ENCODE measurements at places on chromosomes 11 and 22.

DNA sequence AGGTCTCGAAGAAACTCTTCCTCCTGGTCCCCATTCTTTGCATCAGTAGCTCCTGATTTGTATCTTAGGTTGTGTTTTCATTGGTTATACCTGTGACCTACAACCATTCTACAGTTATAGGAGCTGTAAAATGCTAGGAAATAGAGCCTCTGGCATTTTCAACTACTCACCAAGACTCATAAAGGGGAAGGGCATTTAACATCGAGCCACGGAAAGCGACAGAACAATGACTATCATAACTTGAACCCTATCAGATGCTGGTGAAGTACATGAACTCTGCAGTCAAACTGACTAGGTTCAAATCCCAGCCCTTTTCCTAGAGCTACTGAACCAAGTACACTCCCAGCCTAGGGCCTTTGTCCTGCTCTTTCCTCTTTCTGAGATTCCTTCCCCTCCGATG is 588.0 kb downstream of the SOX6 start:
- no peak for DNase-seq

DNA sequence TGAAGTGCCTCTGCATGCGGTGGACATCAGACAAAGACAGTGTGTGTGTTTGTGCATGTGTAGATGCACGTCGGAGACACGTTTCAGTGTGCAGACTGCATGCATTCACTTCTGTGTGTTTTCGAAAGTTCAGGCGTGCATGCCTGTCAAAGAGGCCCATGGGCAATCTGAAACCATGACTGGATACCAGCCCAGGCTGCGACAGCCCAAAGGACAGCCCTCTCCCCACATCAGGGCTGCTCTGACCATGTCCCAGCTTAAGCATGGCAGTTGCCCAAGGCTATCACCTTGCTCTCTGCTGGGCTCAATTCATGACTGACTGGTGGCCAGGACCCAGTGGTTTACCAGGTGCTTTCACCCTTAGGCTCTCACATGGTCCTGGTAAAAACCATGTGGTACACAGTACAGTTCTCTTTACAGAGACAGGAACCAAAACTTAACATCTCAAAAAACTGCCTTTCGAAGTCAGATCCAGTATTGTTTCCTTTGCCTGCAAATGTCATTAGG is 423.7 kb upstream of the CADM1 start:
- no peak for DNase-seq

- DNase-seq: peak; percentile 93
These were observed 20.8 kb upstream of the LMO2 start for GRCh38 chr11:33912405-33913361.

DNA sequence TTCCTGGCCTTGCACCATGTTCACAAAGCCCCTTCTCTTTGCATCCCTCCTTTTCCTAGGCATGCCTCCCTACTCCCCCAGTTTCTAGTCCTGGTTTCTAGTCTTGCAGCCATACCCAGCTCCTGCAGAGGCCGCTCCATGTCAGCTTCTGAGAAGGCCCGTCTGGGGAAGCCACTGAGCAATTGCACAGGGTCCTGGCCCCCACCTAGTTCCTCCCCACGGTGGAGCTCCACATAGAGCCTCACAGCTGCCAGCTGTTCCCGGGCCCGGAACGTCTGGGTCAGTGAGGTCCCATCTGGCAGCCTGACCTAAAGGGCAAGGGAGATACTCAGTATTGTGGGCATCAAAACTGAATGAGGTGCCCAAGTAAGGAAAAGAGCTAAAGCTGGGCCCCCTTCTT is 2.2 kb downstream of the UBXN1 start:
- DNase-seq: no peak

- DNase-seq: no peak
These were observed 110.2 kb downstream of the TENM4 start for GRCh38 chr11:79330651-79331050.

DNA sequence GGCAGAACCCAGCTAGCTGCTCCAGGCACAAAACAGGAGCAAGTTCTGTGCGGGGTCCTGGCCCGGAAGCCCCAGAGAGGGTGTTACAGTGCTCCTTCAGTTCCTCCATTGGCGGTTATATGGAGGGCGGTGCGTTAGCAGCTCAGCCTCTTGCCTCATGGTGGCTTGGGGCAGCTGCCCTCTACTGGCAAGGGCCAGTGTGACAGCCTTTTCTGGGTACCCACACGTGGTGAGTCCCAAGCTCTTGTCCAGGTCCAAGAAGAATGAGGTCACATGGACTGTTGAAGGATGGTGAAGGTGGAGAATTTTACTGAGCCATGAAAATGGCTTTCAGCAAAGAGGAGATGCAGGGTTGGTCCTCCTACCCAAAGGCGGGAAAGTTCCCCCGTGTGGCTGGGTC is 100.5 kb downstream of the WT1 start:
- DNase-seq: no peak

GRCh38 chr11:118620529-118621070 is 13.2 kb downstream of the PHLDB1 start:
- DNase-seq: no peak

DNA sequence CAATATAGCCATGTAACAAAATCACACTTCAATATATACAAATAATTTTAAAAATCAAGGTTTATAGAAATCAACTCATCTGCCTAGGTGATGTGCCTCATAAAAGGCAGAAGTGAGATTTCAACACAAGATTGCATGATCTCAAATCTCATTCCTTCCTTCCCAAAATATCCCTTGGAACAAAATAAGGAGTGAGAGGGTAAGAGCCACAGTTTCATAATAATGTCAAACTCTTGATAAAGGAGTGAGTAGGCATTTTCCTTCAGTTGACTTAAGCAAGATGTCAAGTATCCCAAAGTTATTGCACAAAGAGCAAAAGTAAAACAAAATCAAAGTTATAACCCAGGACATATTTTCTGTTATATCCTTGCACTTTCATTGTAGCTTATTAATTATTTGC is 81.3 kb downstream of the C22orf31 start:
- DNase-seq: no peak

GRCh38 chr11:131077340-131077739 is 161.1 kb upstream of the SNX19 start:
- peak; percentile 70 for DNase-seq

- DNase-seq: peak; percentile 22
These were observed 15.9 kb upstream of the PDE2A start for GRCh38 chr11:72690166-72690565.

GRCh38 chr11:133961890-133962289 is 5.1 kb upstream of the IGSF9B start:
- DNase-seq: no peak

GRCh38 chr11:66843776-66844495 is 695 bp downstream of the RCE1 start:
- no peak for DNase-seq

DNA sequence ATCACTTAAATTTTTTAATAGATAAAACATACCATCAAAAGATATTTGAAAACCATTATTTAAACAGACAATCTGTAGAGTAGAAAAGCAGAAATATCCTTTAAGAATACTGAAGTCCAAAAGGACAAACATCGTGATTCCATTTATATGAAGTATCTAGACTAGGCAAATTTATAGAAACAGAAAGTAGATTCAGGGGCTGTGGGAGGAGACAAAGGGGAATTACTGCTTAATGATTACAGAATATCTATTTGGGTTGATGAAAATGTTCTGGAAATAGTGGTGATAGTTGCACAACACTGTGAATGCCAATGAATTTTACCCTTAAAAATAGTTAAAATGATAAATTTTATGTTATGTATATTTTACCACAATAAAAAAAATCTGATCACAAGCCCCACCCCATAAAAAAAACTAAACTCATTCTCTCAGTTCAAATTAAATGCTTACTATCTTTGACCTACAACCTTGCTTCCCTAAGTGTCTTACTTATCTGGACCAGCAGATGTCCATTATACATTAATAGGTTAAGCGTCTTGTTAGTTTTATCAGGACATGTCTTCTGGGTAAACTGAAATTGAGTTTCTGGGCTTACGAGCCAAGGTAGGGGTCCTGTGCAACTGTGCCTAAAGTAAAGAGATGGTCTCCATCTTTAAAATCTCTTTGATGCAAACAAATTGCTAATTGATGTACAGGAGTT is 86.3 kb downstream of the FCHSD2 start:
- no peak for DNase-seq

DNA sequence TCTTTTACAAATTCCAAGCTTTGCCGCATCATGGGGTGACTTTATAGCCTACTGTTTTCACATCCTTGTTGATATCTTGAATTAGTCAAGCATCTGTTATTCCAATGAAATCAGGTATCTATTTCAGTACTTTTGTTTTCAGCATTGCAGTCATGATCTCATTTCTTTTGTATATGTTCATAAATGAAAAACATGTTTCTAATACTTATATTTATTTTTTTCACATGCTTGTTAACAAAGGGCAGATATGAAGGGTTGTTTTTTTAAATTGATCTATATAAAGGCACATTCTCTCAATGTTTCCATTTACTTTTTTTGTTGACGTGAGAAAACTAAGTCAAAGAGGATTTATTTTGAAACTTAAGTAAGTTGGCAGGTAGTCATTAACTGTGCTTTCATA is 964.8 kb downstream of the JRKL start:
- no peak for DNase-seq

DNA sequence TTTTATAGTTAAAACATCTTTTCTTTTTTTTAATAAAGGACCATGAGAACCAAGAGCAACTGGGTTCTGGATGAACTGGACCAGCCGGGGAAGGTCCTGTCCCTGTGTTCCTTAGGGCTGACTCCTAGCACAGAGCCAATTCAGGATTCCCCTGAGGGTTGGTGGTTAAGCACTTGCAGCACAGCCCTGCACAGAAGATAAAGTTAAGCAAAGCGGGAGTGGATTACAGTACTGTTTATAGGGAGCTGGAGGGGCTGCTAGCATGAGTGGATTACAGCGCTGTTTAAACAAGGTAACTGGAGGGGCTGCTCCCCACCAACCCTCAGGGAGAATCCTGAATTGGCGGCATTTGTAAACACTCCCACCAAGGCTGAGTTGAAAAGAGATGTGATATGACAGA is 90.6 kb downstream of the CELSR1 start:
- no peak for DNase-seq

- no peak for DNase-seq
These were observed 281.1 kb downstream of the FAT3 start for GRCh38 chr11:92505689-92506088.

- DNase-seq: peak; percentile 68
These were observed 20.8 kb downstream of the CHRDL2 start for GRCh38 chr11:74710281-74710938.

DNA sequence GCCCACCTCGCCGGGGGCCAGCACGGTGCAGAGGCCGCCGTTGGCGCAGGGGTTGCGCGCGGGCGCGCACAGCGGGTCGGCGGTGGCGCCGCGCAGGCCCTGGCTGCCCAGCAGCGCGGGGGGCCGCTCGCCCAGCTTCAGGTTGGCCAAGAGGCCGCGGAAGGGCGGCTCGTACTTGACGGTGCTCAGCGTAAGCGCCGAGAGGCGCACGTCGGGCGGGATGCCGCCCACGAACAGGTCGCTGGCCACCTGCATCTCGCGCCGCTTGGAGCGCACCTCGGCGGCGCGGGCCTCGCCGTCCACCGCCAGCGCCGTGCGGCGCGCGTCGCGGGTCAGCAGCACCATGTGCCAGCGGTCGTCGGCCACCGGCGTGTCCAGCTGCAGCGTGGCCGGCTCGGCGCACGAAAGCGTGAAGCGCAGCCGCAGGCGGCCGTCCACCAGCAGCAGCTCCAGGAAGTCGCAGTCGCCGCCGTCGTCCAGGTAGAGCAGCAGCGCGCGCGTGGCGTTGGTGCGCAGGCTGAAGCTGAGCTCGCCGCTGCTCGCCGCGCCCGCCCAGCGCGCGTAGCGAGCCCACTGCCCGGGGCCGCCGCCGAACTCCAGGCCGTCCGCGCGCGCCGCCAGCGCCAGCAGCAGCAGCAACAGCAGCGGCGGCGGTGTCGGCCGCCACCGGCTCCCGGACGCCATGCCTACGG is 9.8 kb downstream of the NRXN2 start:
- DNase-seq: peak; percentile 40

DNA sequence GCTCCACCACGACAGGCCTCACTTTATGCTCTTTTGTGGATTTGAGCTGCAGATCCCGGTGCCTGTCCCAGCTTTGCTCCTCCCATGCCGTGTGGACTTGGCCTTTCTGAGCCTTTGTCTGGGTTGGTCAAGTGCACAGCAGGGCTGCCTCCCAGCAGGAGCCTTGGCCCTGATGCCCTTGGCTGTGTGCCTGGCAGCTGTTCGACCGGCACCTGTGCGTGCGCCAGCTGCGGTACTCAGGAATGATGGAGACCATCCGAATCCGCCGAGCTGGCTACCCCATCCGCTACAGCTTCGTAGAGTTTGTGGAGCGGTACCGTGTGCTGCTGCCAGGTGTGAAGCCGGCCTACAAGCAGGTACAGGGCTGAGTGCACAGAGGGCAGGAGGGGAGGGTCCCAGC is 46.5 kb downstream of the MYO7A start:
- DNase-seq: no peak

DNA sequence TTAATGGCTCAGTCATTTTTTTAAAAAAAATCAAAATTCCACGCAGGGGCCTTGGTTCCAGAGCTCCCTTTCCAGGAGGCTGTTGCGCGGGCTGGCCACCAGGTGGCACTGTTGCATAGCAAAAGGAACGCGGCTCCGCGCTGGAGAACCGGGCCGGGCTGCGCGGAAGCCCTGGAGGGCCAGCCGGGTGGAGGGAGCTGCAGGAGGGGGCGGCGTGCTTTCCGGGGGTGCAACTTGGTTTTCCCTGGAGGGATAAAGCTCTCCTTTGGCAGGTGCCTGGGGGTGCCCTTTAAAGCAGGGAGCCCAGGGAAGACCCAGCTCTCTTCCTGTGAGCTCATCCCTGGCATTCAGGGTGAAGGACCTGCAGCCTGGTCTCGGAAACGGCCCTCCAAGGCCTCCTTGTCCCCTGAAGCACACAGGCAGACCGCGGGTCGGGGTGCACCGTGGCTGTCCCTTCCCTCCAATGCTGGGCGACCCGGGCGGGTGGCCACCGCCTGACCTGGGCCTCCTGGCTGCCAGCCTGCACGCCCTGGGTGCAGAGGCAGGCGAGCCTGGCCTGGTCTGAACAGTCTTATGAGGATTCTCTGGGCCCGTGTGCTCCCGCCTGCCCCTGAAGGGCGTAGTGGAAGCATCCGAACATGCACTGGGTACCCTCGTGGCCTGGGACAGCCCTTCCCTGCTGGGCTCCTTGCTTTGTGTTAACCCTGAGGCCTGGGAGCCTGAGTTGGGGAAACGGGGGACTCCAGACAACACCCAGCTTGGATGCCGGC is 23.4 kb downstream of the KRTAP5-5 start:
- peak; percentile 39 for DNase-seq

DNA sequence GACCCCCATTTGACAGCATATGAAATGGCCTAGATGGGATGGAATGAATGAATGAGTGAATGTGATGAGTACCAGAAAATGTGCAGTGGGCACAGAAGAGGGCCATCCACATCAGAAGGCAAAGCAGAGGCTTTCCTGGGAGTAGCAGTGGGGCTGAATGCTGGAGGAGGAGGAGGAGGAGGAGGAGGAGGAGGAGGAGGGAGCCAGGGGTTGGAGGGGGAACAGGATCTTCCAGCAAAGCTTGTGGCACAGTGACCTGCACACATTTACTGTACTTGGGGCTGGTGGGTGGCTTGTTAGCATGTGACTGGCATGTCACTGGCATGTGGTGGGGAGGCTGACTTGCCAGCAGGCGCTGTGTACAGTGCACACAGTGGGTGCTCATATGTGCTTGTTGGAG is 9.5 kb downstream of the SEPTIN3 start:
- no peak for DNase-seq

All from fibroblast of skin of abdomen (primary cell).